ENCODE measurements at places on chromosomes 2 and 18.

- no peak for DNase-seq
Measured at GRCh38 chr2:111990856-111991255, 64.2 kb upstream of the TMEM87B start.

- no peak for DNase-seq
Measured at GRCh38 chr2:173252581-173252980, 102.1 kb upstream of the CDCA7 start.

- DNase-seq, result no peak
Measured at GRCh38 chr2:169159686-169160085, 90.3 kb downstream of the DHRS9 start.

DNA sequence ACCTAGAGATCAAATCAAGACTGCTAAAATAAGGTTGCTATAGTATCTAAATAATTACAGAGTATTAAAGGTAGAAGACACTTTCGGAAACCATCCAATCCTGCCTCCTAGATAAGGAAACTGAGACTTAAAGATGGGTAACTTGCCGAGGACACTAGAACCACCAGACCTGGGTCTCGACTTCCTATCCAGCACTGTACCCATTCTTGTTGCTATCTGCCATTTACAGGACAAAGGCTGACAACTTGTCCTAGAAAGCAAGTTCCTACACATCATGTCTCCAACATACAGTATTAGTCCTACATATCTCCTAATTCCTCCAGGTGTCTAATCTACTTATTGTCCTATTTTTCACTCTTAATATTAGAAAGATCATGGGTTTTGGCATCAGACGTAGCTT, 37.7 kb downstream of the TRAK2 start:
- no peak for DNase-seq

DNA sequence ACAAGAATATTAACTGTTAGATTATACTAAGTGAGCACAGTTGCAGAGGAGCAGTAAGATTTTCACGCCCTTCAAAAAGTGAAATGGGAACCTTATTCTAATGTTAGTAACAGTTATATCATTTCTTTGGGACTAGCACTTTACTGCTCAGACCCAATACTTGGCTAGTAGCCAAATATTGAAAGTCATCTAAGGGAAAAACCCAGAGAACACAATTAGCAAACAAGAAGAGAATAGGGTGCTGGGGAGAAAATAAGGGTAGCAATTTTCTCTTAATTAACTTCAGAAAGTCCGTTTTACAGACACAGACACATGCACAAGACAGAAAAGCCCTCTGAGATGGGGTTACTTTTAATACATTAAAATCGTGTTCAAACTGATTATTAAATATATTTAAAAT, 71.8 kb downstream of the ID2 start:
- no peak for DNase-seq

- no peak for DNase-seq
Measured at GRCh38 chr2:217722883-217723472, 279.8 kb downstream of the TNS1 start.

GRCh38 chr2:2859732-2860131, 517.9 kb downstream of the EIPR1 start:
- DNase-seq, result no peak

- DNase-seq, result no peak
Measured at GRCh38 chr18:55100817-55101457, 141.7 kb upstream of the CCDC68 start.

GRCh38 chr2:54897420-54898310, 152.6 kb downstream of the RTN4 start:
- DNase-seq, result no peak

GRCh38 chr2:142136571-142136970, 5.8 kb upstream of the LRP1B start:
- DNase-seq, result no peak

DNA sequence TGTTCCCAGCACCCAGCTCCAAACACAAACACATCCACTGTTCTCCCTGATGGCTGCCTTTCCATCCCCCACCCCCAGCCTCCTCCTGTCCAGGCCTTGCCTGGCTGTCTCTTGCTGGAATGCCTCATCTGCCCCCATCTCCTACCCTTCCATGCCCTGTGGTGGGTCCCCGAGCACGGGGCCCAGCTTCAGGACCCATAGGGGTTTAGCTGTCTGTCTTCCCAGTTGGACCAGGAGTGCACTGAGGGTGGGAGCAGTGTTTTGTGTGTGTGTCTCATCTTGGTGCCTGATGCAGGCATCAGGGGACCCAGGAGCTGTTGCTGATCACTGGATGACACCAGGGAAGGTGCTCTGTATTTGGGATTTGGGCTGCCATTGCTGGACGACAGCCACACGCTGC, 34.5 kb downstream of the GLI2 start:
- DNase-seq, result no peak
